Caudate nucleus (tissue), 63 donors: ENCODE measurements at places on chromosomes 4 and X.

DNA sequence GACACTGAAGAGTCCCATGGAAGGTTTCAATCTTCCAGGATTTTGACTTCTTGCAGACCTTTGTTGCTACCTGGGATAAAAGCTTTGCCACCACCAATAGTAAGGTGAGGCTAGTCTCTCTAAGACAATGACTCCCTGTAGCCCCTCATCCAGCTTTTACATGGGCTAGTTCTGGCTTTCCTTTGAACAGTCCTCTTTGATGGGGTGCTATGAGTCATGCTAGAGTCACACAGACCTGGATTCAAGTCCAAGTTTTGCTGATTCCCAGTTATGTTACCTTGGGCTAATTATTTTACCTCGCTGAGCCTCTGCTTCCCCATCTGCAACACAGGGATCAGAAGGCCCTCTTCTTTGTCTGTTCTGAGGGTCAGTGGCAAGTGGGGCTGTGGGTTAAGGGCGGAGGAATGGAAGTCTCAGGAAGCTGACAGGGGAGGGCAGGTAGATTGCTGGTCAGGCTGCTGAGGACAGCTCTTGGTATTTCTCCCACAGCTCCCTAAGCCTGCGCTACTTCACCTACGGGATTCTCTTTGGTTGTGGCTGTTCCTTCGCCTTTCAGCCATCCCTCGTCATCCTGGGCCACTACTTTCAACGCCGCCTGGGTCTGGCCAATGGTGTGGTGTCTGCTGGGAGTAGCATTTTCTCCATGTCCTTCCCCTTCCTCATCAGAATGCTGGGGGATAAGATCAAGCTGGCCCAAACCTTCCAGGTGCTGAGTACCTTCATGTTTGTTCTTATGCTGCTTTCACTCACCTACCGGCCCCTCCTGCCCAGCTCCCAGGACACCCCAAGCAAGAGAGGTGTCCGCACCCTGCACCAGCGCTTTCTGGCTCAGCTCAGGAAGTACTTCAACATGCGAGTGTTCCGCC, 90.3 kb downstream of the RLIM start:
- no peak for DNase-seq

GRCh38 chr4:24664956-24665355, 80.6 kb upstream of the DHX15 start:
- peak; percentile 67 for DNase-seq

GRCh38 chr4:145830699-145831098, 107.9 kb downstream of the ZNF827 start:
- DNase-seq, result no peak

DNA sequence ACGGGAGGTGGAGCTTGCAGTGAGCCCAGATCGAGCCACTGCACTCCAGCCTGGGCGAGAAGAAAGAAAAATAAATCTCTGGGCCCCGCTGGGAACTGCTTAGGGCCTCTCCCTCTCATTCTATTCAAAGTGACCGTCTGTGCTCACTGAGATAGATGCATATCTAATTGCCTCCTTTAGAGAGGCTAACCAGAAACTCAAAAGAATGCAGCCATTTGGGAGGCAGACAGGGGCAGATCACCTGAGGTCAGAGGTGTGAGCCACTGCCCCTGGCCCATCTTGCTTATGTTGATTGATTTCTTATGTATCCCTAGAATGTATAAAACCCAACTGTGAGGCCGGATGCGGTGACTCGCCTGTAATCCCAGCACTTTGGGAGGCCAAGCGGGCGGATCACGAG, 6.2 kb upstream of the CSF2RA start:
- DNase-seq, result no peak

DNA sequence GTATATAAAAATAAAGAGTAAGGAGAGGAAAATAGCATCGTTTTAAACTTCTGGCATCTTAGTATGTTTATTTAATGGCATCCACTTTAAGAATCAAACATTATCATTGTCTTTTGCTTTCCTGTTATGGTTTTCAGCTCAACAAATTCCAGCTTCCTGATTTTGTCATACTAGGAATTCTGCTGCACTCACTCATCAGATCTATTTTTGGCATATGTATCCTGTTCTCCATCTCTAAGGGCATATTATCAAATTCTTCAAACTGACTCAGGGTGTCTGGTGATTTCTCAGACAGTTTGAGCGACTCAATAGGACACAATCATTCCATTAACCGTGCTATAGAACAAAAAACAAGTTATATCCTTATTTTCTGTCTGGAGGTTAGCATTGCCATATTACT, 248.5 kb upstream of the DIAPH2 start:
- no peak for DNase-seq

GRCh38 chrX:135477576-135477975, 42.9 kb upstream of the INTS6L start:
- DNase-seq, result no peak

DNA sequence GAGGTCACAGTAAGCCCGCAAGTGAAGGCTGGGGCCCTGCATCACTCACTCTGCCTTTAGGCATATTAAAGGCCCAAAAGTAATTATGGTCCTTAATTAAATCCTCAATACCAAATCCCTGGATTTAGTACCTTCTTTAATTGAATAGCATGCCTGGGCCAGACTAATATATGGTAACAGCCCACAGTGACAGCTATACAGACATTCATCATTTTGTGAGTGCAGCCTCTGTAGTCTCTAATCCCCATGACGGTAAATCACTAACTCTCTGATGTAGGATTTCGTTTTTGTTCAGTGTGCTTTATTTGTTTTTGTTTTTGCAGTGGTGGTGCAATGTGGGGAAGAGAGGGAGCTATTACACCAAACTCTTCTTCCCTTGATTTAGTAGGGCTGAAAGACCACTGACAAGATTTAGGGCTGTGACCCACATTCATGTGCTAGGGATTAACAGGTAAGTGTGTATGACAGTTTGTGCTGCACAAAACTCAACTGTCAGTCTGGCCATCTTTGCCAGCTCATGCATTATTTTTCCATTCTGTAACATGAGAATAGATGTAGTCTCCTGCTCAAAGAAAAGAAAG, 60.6 kb upstream of the SLC39A8 start:
- no peak for DNase-seq

DNA sequence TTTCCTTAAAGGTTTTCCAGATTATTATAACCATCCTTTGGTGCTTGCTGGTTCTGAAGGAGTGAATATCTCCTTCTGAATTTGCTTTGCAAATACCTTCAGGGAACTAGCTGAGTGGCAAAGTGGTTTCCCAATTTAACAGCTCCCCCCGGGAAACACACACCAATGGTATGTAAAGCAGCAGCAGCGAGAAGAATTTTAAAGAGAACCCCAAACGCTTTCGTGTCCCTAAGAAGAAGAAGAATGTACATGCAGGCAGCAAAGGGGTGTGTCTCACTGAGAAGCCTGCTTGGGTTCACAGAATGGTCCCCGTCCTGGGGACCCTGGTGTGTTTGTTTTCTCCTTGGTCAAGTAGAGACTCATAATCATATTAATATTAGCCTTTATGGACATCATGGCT, 4.2 kb upstream of the AKAP17A start:
- DNase-seq, result no peak

GRCh38 chr4:181755846-181756245, 487.4 kb upstream of the TENM3 start:
- DNase-seq, result no peak

- no peak for DNase-seq
Observed at GRCh38 chr4:140081641-140082390, 72.2 kb downstream of the MAML3 start.

- DNase-seq, result no peak
Observed at GRCh38 chr4:85243857-85244256, 231.1 kb upstream of the ARHGAP24 start.

DNA sequence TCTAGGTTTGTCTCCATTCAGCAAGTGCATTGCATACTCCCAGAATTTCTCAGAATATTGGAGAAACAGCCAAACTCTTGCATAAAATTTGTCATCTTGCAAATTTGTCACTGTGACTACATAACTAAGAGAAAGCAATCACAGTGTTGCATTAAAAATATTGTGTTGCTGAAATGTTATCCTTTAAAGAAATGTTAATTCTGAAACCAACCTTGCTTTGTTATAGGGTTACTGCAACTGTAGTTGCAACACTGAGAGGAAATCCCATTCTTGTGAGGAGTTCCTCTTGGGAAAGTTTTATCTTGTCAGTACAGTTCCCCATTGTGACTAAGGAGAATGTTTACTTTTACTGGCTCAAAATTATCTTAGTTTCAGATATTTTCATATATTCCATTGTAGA, 20.9 kb downstream of the CYBB start:
- DNase-seq, result no peak

DNA sequence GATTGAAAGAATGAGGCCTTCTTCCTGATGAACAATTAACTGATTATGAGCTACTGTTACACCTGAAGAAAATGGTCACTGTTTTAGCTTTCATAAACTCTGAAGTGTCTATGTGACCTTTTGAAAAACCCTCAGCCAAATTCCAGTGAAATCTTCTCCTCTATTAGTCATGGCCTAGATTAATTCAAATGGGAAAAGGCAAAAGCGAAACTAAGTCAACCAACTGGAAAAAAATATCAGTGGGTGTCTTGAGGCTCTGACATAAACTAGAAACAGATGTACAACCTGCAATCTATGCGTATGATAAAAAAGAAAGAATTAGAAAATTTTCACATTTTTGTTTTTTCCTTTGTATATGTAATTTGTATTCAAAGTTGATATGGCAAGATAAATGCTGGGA, 169.4 kb upstream of the BANK1 start:
- DNase-seq, result no peak

DNA sequence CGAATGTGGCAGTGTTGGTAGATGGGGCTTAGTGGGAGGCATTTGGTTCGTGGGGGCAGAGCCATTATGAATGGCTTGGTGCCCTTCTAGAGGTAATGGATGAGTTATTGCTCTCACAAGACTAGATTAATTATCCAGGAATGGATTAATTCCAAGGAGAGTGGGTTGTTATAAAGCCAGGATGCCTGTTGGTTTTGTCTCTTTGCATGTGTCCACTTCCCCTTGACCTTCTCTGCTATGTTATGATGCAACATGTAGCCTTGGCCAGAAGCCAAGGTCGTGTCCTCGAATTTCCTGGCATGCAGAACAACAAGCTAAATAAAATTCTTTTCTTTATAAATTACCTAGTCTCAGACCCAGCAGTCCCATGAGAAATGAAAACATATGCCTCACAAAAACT, 111.2 kb upstream of the PLS3 start:
- DNase-seq, result no peak

DNA sequence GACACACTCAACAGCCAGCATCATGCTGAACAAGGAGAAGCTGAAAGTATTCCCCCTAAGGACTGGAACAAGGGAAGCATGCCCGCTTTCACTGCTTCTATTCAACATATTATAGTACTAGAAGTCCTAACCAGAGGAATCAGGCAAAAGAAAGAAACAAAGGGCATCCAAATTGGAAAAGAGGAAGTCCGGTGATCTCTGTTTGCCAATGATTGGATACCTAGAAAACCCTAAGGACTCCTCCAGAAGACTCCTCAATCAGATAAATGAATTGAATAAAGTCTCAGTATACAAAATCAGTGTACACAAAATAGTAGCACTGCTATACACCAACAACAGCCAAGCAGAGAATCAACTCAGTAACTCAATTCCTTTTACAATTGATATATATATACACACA, 44.8 kb downstream of the ARFIP1 start:
- DNase-seq, result no peak

GRCh38 chr4:851701-852430, 25.9 kb upstream of the CPLX1 start:
- no peak for DNase-seq

GRCh38 chr4:185017964-185018772, at the start of gene HELT:
Gene HELT (plus strand): TSS chr4:185018490. CDS start chr4:185018929, 439 bp downstream.
- DNase-seq, result no peak

DNA sequence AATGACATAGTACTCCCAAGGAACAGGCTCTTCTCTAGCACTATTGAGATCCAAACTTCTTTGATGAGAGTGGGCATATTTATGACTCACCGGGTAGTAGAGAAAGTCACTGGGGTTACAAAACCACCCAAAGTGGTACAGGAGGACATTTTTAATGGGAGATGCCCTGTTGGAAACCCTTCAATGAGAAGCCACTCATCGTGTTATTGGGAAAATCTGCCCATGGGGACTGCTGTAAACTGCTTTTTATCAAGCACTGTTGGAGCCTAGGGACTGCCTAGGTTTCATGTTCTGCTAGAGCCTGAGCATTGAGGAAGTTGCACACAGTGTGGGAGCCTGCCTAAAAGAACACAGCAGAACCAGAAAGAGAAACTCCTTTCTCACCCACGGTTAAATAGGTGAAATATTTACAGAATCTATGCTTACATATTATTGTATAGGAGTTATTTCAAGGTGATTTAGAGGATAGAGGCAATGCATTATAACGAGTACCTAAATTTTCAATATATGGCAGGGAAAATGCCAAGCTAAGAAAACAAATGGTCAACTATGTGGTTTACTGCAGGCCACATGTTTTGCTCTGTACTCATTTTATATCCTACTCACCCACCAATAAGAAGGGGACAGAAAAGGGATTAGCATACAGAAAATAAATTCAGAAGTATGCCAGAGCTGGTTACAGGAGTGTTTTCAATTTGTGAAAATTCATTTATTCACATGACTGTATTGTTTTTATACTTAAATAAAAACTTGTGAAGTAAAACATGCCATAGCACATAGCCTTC, 559.1 kb downstream of the FSTL5 start:
- no peak for DNase-seq

GRCh38 chr4:56082829-56083228, 134.1 kb downstream of the CEP135 start:
- no peak for DNase-seq

- no peak for DNase-seq
Observed at GRCh38 chrX:46180258-46180687, 364.9 kb downstream of the ZNF674 start.

DNA sequence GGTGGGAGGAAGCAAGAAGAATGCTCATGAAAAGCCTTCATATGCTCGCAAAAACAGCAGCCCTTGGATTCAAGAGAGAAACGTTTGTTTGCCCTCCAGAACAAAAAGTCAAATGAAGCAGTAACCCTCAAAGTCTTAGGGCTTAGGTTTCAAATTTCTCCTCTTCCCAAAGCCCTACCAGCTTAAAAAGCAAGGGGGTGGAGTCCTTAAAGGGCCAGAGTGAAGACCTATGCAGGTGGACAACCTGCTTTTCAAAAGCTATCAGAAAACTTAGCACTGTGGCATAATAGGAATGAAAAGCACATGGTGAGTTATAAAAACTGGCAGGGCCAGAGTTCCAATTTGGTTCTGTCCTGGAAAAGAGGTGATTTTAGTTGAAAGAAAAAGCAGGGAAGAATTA, 253.3 kb downstream of the NAP1L3 start:
- no peak for DNase-seq

GRCh38 chr4:96729641-96730040, 889.7 kb downstream of the PDHA2 start:
- no peak for DNase-seq

GRCh38 chr4:2511645-2512131, 24.8 kb upstream of the FAM193A start:
- peak; percentile 65 for DNase-seq

DNA sequence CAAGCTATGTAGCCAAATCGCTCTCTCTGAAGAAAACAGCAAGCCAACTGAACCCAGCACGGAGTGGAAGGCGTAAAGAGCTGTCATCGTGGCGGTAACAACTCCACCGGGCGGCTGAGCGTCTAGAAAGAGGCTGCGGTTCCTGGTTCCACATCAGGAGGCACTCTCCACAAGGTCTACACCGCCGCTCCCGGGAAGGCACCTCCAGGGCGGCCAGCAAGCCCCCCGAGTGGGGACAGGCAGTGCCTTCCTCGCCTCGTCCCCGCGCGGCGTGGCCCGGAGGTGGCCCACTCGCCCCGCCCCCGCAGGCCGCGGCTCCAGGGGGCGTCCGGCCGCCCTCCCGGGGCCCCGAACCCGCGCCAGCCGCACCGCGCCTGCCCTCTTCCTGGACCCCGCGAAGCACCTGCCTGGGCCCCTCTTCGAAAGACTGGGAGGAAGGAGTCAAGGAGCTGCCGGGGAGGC, 755 bp downstream of the KLHL8 start:
- peak; percentile 22 for DNase-seq

GRCh38 chr4:83285055-83285407, 433 bp upstream of the COQ2 start:
- no peak for DNase-seq
